ENCODE measurements at places on chromosomes 3 and 15.

DNA sequence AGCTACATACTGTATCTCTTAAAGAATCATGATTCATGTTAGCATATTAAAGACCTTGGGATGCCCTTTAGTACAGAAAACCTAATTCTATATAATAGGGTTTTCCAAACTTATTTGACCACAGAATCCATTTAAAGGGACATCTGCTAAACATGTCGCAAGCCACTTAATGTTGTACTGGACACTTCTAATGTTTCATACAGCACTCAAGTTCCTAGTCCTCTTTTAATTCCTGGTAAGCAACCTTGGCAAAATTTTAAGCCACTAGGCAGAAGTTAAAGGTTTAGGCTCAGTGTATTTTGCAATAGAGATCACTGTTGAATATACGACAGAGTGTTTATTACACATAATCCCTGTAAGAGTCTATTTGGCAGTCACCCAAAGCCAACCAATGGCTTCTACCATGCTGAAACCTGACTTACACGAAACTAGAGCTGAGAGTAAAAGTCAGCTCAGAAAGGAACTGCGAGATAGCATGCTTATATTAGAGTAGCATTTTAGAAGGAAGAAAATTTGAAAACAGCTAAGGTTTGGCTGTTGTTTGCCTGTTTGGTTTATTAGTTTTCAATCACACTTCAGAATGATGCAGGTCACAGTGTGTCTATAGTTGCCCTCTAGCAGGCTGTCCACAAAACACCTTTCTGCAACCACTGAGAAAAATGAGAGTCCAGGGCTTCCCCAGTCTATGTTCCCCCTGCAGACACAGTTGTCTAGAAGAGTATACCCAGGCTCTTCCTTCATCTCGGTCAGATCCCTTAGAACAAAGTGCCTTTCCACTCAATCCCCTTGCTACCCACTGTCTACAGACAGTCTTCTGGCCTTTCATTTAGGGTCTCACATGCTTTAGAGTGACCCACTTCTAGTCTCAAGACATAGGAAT is 104.4 kb downstream of the FMN1 start:
- DNase-seq: no peak

DNA sequence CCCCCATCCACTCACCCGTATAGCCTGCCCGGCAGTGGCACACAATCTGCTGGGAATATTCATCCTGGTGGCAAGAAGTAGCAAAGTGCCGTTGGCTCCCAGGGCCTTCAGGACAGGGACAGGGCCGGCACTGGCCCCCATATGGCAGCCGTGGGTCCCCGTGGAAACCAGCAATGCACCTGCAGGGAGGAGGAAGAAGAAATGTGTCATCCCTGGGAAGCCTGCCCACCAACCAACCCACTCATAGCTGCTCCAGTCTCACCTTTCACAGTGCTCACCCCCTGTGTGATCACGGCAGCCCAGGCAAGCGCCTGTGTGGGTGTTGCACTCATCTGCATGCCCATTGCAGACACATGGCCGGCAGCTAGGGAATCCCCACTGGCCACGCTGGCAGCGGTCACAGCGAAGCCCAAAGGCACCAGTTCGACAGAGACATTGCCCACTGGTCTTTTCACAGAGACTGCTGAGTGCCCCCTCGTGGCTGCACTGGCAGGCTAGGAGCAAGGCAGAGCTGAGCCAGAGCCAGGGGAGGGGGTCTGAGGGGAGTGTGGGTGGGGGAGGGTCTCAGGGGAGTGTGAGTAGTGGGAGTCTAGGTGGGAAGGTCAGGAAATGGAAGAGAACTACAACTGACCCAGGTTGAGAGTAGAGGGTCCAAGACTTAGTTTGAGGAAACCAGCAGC is 4.5 kb upstream of the USP19 start:
- no peak for DNase-seq

GRCh38 chr15:79675982-79676381 is 220.8 kb downstream of the MTHFS start:
- no peak for DNase-seq

DNA sequence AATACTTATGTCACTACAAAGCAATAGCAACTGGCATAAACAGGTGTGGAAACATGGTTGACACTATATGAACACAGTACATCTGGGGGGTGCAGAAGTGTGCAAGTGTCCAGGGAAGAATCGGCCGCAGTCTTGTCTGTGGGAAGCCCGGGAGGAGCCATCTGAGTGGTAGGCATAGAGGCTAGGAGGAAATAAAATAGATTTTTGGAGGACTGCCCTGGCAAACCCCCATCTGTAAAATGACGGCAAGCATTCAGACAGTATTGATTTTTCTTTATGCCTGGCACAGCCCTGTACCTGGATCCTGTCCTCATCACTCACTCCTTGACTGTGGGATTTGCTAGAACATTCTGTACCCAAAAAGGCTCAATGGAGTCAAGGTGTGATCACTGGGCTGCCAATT is 31.3 kb downstream of the THSD4 start:
- DNase-seq: no peak

- no peak for DNase-seq
These were observed 45.8 kb downstream of the PARP15 start for GRCh38 chr3:122623031-122623829.

- no peak for DNase-seq
These were observed 60.1 kb upstream of the ACTC1 start for GRCh38 chr15:34855413-34855812.

DNA sequence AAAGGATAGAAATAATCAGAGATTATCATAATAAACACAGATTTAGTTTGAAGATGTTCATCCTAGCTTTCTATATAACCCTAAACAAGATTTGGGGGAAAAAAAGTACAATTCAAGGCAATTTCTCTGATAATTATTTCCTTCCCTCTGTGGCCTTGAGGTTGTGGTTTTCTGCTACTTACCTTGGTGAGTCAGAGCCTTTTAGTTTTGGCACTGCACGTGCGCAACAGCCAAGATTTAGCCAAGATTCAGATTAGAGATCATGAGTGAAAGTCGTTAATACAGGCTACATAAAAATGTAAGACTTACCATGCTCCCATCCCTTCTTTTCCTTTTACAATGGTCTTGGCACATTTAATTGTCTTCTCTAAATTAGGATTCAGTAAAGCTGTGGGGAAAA is 6.7 kb downstream of the LYZL4 start:
- no peak for DNase-seq

GRCh38 chr3:122794483-122794778 is 438 bp upstream of the SLC49A4 start:
- no peak for DNase-seq

DNA sequence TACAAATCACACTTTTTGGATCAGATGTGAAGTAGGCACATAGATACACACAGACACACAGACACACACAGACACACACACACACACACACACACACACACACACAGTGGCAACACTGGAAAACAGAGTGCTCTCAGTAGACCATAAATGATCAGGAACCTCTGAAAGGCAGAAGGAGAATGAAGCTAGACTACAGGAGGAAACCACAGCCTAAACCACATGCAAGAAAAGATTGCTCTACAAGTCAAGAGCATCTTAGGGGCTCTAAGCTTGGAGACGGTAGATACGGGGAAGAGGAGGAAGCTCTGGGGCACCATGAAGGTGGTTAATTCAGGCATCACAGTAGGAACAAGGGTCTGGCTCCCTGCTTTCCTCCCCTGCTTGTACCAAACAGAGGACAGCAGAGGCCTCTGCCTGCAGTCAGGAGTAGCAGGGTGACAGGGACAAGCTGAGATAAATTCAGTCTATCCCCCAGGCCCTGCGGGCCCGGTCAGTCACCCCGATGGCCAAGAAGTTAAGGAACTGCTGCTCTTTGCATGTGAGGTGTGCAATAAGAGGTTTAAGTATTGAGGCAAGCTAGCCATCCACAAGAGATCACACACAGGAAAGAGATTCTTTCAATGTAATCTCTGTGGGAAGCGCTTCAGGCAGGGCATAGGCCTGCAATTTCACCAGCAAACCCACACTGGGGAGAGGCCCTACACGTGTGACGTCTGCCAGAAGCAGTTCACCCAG is 23.5 kb upstream of the ARPIN start:
- DNase-seq: no peak

DNA sequence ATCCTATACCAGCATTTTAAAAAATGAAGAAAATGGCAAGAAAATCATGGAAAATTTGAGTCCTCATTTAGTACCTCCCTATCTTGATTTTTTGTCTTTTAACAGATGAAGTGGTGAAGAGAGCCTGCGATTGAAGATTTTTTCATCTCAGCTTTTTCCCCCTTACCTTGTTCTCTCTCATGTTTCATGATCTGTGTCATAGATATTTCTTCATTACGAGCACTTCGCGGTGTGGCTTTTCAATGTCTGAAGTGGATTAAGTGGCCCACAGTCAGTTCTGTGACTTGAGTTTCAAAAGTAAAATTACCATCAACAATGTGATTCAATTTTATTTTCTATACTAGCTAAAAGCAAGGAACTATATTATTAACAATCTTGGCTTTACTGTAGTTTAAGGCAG is 147.2 kb downstream of the FNDC3B start:
- no peak for DNase-seq

GRCh38 chr3:49872801-49873281 is 3.1 kb upstream of the CAMKV start:
- DNase-seq: no peak

GRCh38 chr3:5485427-5485826 is 297.9 kb downstream of the EDEM1 start:
- no peak for DNase-seq

- no peak for DNase-seq
These were observed 420.6 kb downstream of the TBL1XR1 start for GRCh38 chr3:176776622-176777175.

- no peak for DNase-seq
These were observed 377.8 kb downstream of the GRM7 start for GRCh38 chr3:7238565-7239295.

DNA sequence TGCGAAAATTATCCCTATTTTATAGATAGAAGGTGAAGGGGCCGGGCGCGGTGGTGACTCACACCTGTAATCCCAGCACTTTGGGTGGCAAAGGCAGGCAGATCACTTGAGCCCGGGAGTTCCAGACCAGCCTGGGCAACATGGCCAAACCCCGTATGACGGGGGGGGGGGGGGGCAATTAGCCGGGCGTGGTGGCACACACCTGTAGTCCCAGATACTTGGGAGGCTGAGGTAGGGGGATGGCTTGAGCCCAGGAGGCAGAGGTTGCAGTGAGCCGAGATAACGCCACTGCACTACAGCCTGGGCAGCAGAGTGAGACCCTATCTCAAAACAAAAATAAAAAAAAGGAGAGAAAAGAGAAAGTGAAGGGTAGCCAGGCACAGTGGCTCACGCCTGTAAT is 1.4 kb downstream of the AAGAB start:
- DNase-seq: no peak

DNA sequence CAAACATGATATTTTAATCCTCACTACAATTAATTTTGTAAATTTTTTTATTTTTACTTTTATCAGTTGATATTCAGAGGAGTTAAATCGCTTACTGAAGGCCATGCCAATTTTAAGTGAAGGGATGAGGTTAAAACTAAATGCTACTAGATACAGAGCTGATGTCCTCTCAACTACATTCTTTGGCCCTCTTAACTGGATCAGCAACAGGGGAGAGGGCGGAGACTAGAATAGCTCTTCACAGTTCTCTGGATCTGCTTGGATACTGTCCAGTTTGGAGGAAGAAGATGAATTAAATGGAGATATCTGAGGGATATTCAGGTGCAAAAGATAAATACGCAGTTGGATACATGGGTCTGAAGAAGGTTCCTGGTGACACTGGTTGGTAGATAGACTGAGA is 85.6 kb upstream of the LYSMD4 start:
- DNase-seq: no peak

DNA sequence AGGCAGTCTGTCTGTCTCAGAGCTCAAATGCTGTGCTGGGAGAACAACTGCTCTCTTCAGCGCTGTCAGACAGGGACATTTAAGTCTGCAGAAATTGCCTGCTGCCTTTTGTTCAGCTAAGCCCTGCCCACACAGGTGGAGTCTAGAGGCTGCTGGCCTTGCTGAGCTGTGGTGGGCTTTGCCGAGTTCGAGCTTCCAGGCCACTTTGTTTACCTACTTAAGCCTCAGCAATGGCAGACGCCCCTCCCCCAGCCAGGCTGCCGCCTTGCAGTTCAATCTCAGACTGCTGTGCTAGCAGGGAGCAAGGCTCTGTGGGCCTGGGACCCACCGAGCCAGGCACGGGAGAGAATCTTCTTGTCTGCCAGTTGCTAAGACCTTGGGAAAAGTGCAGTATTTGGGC is 25.0 kb upstream of the RPP14 start:
- no peak for DNase-seq

DNA sequence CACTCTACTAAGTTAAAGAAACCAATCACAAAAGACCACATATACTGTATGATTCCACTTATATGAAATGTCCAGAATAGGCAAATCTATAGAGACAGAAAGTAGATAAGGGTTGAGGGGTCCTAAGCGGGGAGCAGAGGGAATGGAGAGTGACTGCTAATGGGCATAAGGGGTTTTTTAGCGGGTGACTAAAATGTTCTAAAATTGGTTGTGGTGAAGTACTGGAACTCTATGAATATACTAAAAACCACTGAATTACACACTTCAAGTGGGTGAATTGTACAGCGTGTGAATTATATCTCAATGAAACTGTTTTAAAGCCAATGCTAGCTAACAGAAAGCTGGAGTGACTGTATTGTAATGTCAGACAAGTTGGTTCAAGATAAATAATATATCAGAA is 33.3 kb downstream of the KPNA1 start:
- no peak for DNase-seq

GRCh38 chr15:33150971-33151370 is 43.5 kb downstream of the FMN1 start:
- no peak for DNase-seq

GRCh38 chr3:115699706-115700105 is 76.4 kb downstream of the GAP43 start:
- DNase-seq: no peak

- no peak for DNase-seq
These were observed 274.1 kb downstream of the OTOL1 start for GRCh38 chr3:161770484-161771386.

GRCh38 chr15:31273258-31273941 is 53.2 kb upstream of the KLF13 start:
- no peak for DNase-seq

DNA sequence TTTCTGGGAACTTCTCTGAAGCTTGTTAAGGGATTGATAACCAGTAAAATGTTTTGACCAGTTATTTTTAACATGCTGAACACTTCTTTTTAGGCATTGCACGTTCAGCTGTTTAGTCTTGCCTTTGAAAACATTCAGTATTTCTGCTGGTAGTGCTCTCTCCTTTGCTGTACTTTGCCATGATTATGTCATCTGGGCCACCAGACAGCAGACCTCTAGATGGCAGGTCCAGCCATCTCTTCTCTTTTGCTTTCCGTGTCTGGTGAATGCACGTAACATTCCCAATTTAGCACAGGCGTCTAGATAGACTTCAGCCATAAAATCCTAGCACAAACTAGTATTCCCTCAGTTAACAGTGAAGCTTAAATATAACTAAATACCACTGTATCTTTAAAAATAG is 57.8 kb downstream of the RAB7A start:
- no peak for DNase-seq

GRCh38 chr15:72312605-72313447 is 7.1 kb downstream of the CELF6 start:
- DNase-seq: peak; percentile 39

GRCh38 chr15:41634072-41634626 is 26.1 kb upstream of the MGA start:
- no peak for DNase-seq

- DNase-seq: no peak
These were observed 137.9 kb upstream of the LRIG1 start for GRCh38 chr3:66638717-66639116.

All from activated gamma-delta T cell treated with anti-CD3 and anti-CD28 coated beads, Interleukin-2, amount 50 U/mL, for 16 hours (primary cell).